ENCODE measurements at places on chromosomes 7 and 10.

DNA sequence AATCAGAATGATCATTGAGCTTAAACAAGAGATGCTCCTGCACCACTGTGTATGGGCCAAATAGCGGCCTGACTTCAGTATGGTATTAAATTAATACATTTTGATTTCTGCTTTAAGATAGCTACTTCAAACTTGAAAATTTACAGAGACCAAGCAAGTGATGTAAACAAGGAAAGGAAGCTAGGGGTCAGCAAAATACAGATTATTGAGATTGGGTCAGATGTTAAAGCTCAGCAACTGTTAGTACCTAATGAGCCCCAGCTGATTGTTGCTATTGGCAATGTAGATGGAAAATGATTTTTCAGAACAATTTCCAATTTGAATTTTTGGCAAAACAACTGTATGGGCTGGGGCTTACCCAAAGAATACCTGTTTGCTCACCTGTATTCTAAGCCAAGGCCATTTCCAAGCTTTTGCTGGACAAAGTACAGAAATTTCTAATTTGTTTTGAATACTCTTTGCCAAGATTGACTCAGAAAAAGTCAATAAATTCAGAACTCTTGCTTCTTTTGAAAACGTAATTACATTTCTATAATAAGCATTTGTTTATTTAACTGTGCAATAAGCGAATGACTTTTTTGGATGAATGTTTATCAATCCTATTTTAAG lies 23.0 kb upstream of the DLD start:
- DNase-seq, result no peak

DNA sequence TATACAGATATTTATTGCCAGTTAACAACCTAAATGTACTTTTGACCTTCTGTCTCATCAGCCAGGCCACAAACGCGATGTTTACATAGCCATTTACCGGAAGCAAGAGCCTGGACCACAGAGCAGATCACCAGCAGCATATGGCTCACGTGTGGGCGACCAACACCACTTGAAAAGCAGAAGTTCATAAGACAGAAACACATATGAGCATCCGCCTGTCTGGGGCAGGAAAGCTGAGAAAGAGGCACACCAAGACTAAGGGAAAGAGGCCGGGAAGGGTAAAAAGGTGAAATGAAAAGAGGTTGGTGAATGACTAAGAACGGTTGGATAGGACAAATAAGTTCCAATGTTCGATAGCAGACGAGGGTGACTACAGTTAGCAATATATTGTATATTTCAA lies 1.3 kb downstream of the ABCB1 start:
- DNase-seq, result no peak

DNA sequence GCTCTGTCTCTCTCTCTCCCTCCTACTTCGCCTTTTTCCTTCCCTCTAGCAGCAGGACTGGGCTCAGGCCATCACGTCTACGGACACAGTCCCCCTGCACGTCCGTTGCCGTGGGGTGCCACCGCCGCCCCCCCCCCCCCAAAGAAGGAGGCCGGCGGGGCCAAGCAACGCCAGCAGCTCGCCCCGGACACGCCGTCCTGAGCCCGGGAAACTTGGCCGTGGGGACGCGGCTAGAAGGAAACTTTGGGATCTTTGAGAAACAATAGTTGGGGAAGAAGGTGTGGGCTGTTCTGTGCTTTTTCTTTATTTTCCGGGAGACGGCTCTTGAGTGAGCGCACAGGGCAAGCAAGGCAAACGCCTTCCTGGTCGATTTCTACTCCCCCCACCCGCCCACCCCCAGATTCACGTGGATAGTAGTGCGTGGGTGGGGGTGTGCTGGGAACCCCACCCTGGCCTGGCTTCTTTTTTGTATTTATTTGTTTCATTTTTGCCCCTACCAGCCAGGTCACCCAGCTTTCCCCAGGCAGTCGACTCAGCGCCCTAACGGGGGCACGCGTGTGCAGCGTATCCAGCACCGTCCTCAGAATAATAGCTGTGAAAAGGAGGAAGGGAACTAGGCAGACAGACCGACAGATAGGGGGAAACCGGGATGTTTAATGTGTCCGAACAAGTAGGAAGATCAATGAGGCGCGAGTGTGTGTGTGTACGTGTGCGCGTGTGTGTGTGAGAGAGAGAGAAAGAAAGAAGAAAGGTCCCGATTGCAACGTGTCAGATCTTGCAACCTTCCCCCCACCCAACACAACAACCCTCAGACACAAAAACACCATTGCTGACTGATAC lies 1.4 kb downstream of the MXI1 start:
- no peak for DNase-seq

- no peak for DNase-seq
Observed at GRCh38 chr7:24829787-24830186, 72.5 kb upstream of the GSDME start.

DNA sequence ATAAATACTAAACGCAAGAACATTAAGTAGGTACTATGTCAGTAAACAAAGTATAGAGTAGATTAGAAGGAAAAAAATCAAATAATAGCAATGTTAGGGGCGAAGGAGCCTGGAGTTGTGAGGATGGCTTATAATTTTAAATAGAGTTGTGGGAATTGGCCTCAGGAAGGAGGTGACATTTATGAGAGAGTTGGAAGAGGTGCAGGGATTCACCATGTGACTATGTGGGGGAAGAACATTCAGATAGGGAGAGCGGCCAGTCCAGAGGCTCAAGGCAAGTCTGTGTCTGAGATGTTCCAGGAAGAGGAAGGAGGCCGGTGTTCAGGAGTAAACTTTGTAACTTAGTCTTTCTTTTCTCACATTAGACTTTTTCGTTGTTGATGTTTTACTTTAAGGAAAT lies 778.6 kb upstream of the C7orf33 start:
- no peak for DNase-seq

DNA sequence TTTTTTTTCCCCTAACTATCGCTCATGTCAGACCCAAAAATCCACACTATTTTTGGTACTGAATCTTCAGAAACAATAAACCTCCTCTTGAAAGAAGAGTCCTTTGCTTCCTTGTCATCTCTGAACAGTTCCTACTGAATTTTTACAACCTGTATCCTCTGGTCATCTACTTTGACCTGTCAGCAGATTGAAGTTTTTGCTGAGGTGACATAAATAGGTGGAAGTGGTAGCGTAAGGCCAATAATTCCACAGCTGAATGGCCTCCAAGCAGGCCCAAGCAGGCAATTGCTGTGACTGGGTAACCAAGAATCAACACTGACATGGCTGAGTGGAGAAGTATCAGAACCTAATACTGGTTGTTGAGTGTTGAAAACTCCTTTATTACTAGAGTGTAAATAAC lies 117.4 kb upstream of the MAGI2 start:
- no peak for DNase-seq

DNA sequence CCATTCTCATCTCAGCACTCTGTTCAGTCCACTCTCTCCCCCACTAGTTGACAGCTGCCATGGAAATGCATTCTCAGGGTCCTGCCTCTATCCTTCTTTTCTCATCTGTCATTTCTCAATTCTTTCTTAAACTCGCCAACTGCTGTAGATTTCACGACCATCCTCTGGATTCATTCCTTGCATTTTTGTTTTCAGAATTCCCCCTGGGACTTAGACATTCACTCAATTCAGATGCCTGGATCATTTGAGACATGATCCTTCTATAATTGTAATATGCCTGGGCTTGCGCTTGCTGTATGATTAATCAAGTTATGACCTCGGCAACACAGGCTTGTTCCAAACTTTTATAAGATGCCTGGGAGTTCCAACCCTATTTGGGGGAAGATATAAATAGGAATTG lies 104.5 kb downstream of the RAB11FIP2 start:
- DNase-seq, result no peak

DNA sequence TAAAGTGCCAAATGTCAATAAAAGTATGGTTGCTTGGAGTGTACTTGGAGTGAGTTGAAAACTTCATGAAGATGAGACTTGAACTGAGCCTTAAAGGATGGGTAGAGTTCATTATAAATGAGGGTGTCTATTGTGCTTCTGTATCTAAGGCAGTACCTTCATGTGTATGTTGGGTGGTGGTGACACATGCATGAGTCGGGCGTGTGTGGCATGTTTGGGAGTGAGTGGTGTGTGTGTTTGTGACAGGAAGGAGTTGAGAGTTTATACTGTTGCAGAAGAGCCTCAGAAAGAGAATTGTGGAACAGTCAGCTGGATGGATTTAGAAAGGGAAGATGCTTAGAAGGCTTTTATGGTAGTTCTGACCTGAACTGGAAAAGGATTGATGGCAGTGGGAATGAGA lies 6.0 kb upstream of the ZRANB1 start:
- DNase-seq, result no peak

- no peak for DNase-seq
Observed at GRCh38 chr7:38321515-38321944, 48.1 kb upstream of the TARP start.

GRCh38 chr10:113692271-113692670 lies 12.6 kb downstream of the CASP7 start:
- DNase-seq, result no peak

DNA sequence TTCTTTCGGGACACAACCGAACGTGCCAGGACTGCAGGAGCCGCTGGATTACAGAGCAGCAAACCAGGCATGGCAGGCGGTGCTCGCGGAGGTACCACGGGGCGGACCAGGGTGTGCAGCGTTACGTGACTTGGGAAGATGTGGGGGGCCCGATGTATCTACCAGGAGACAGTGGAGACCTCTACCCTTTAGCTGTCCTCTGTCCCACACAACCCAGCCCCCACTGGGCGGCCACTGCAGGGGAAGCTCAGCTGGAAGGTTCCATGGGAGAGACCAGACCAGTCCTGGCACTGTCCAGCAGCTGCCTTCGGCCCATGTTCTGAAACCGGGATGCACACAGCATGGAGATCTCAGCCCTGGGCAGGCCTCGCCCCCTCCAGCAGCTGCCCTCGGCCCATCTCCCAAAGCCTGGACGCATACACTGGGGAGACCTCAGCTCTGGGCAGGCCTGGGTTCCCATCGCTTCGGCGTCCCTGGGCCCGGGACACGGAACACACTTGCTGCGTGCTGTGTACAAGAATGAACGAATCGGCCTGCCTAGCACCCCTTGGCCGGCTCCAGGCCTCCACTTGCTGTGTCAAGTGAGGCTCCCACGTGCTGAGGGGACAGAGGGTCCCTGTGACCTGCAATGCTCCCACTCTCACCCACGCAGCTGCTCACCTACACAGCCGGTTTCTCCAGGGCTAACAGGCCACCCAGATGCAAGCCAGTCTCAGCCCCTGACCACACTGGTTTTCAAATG lies 177.4 kb downstream of the ELFN1 start:
- no peak for DNase-seq

- DNase-seq, result no peak
Observed at GRCh38 chr10:483261-483660, 206.2 kb downstream of the DIP2C start.

GRCh38 chr7:100124301-100125230 lies 2.2 kb upstream of the MBLAC1 start:
- DNase-seq, result no peak

- no peak for DNase-seq
Observed at GRCh38 chr10:97759946-97760345, 11.9 kb downstream of the SFRP5 start.

DNA sequence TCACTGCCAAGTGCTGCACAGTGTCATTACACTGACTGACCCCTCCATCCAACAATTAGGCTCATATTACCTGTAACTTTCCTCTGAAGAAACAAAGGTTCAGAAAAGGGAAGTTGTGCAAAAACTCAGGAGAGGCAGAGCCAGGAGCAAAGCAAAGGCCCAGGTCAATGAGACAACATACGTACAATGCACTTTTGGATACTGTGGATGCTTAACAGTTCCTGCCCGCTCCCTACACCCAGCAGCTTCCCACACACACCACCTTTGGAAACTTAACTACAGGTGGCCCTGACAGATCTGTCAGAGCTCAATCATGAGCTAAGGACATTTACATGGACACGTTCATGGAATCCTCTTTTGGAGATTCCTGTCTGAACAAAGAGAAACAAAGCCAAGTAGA lies 515.9 kb downstream of the GRID1 start:
- DNase-seq, result no peak

- peak; percentile 43 for DNase-seq
Observed at GRCh38 chr10:21953585-21954057, 49.9 kb downstream of the DNAJC1 start.

DNA sequence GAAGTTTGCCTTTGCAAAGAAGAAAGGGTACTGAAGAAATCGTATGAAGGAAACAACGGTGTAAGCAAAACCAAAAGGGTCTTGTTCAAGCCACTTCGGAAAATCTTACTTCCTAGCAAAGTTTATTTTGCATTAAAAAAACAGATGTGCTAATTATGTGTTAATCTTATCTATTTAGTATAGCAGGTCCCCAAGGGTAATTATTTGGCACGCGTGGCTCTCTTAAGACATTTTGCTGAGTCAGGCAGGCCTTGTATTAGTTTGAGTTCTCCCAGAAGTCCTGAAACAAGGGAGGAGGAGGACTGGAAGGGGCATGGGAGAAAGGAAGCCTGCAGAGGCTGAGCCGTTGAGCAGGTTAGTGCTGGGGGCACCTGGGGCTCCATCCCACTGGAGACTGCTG lies 44.9 kb downstream of the TMEM178B start:
- no peak for DNase-seq

- DNase-seq, result no peak
Observed at GRCh38 chr7:123641901-123642300, 13.8 kb upstream of the LMOD2 start.

DNA sequence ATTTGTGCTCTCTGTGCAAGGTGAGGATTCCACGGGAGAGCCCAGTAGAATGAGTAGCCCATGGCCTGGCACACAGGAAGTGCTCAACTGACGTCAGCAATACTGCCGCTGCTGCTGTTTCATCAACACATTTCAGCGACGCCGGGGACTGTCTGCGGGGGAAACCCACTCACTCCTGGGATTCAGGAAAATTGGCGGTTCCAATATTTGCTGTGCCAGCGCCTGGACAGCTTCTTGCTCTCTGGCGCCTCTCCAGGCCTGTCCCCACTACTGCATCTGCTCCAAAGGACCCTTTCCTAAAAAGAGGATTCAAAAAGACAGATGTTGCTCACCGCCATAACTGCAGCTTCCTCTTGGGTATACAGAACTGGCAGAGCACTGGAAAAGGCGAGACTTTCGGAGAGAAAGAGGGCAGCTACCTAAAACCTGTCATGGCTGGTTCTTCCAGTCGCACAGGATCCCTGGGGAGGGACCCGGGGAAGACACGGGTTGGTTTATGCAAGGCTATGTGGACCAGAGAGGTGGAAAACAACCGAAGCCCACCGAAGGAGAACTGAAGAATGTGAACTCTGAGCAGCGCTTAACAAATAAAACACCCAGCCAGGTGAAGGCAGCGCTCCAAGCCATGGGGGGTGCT lies 39.7 kb upstream of the ENO4 start:
- DNase-seq, result peak; percentile 1

DNA sequence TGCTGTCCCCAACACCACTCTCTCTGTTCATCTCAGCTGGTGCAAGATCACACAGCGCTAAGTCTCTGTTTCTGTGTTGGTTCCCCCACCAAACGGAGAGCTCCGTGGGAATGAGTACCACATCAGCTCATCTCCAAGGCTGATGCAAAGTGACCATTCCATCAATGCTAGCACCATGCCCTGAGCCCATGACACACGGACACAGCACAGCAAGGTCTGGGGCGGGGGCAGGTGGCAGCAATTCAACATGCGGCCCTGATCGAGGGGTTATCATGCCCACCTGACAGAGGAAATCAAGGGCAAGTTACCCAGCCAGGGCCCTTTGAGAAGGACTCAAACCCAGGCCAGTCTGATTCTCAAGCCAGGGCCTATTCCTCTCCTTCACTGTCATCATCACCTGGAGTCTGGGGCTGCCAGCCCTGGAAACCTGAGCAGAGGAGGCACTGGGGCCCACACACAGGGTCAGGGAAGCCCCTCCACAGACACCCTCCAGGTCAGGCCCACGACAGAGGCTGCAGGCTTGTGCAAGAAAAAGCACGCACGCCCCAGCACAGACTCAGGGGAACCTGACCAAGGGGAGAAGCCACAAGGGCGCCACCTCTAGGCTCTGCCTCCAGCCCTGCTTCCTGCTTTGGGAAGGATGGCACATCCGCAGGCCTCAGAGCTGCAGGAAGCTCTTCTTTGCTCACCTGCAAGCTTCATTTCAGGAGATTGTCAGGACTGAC lies 74.8 kb downstream of the GRID1 start:
- DNase-seq, result no peak

Measured in NCI-H1092 treated with DMSO at 0.1 percent for 48 hours (cell line).